Right cardiac atrium (tissue), 5 donors: ENCODE measurements at places on chromosomes 6 and 20. TPM values are rescaled to one million over a fixed set of nuclear protein-coding genes. Genes with fewer than 3 reads are reported as not detected.

The BMP6 gene
- polyA plus RNA-seq: 3.0 TPM

The POM121L2 gene
- not detected for polyA plus RNA-seq

The PPDPF gene
- 276 TPM for polyA plus RNA-seq

The SMLR1 gene
- not detected for polyA plus RNA-seq

- DNase-seq: no peak
These were observed 84.0 kb downstream of the RCAN2 start for GRCh38 chr6:46407246-46407645.

DNA sequence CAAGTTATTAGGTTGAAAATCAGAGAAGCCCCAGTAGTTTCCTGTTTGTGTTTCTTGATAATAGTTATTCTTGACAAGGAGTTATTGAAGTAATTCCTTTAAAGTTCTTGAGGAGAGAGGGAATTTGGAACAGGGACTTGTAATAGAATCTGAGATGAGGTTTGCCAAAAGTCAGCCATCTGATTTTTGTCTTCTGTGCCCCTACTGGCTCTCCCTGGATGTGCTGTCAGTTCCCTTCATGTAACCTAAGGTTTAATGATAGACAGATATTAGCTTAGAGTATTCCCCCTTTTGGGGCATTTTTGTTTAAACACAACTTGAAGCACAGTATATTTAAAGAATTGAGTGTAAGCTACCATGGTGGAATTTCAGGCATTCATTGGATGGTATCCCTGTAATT, 71.4 kb downstream of the CARMIL1 start:
- no peak for DNase-seq

GRCh38 chr6:146550911-146551310, 7.3 kb downstream of the RAB32 start:
- DNase-seq: no peak

DNA sequence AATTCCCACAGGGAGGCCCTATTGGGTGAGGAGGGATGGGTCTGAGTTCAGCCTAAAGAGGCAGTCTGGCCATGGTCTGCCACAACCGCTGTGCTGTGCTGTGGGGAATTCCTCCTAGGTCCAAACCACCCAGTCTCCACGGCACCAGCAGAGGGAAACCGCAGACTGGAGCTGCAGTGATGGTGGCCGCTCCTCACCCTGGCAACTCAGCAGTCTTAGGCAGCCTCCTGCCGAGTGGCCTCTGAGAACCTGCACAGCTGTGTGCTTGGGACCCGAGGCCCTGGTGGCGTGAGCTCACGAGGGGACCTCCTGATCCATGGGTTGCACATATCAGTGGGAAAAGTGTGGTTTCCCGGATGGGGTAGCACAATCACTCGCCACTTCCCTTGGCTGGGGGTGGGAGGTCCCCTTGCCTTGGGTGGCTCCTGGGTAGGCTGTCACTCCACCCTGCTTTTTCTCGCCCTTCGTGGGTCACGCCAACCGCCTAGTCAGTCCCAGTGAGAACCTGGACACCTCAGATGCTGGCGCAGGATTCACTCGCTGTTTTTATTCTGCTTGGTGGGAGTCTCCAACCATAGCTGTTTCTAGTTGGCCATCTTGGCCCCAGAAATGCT, 242.2 kb downstream of the CDH26 start:
- no peak for DNase-seq

DNA sequence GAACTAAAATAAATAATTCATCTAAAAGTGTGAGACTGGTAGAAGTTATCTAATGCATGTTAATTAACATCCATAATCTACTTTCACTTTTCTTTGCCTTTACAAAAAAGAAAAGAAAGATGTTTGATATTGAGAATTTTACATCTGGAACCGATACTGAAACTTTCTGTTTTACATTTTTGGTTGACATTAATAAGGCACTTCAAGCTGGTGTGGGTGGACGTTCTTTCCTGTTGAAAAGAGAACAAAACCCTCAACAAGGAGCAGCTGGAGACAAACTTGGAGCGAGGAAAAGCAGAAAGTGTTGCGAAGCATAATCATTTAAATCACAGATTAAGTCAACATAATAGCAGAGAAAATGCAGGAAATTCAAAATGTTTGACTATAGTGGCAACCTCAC, 575.2 kb upstream of the ADGRB3 start:
- no peak for DNase-seq

- no peak for DNase-seq
These were observed 46.9 kb upstream of the DTNBP1 start for GRCh38 chr6:15709651-15710269.

DNA sequence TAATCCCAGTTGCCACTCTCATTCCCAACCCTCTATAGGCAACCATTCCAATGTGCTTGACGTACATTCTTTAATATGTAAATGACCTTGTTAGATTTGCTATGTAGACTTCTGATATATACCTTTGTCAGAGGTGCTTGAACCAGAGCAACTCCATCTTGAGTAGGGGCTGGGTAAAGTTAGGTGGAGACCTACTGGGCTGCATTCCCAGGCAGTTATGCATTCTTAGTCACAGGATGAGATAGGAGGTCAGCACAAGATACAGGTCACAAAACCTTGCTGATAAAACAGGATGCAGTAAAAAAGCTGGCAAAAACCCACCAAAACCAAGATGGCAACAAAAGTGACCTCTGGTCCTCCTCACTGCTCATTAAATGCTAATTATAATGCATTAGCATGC, 8.3 kb upstream of the HM13 start:
- no peak for DNase-seq

DNA sequence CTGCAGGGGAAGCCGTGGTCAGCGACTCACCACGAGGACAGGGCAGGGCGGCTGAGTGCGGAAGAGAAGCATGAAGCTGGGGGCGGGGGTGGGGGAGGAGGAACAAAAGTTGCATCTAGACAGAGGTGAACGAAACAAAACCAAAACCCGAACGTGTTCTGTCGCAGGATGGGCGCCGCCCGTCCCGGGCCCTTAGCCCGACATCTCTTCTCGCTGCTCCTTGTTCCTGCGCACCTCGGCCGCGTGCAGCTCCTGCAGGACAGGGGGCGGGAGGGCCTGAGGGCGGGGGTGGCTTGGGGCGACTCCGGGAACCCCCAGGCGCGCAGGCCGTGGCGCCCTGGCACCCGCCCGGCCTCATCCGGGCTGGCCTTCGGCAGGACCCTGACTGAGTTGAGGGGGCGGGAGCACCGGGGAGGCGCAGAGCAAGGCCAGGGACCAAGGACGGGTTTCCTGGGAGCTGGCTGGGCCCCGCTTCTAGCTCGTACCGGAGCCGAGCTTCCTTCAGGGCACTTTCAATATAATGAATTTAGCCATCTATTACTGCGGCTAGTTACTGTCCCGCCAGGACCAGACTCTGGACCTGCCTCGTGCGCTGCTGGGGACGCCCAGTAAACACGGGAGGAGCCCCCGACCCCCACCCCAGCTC, 12.0 kb downstream of the STMN3 start:
- peak; percentile 84 for DNase-seq
